ENCODE measurements at places on chromosomes 1 and 21.

GRCh38 chr1:200364091-200364759 is 45.6 kb downstream of the ZNF281 start:
- DNase-seq: no peak

DNA sequence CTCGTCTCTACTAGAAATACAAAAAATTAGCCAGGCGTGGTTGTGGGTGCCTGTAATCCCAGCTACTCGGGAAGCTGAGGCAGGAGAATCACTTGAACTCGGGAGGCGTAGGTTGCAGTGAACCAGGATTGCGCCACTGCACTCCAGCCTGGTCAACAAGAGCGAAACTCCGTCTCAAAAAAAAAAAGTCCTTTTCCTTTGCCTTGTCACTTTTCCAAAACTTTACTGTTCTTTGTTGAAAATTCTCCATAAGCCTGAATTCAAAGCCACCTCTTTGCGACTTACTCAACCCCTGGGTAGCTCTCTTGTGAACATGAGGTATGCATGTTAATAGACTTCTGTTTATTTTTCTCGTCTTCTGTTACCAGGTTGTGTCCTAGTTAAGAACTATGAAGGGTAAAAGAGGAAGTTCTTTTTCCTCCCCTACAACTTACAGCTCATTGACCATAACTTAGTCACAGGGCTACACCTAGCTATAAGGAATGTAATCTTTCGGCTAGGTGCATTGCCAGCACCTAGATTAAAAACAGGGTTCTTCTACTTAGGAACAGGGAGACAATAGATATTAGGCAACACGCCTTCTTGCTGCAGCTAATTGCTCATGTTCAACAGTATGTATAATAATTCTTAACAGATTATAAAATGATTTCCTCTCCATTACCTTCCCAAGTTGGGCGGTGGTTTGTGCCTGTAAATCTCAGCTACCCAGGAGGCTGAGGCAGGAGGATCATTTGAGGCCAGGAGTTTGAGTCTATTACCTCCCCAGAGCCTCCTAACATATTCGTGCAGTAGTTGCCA is 40.9 kb downstream of the PTAFR start:
- no peak for DNase-seq

- DNase-seq: no peak
Observed at GRCh38 chr1:95017775-95018174, 55.0 kb downstream of the ALG14 start.

GRCh38 chr1:119633575-119633974 is 14.5 kb downstream of the ZNF697 start:
- DNase-seq: no peak

GRCh38 chr1:3473381-3473844 is 18.9 kb downstream of the ARHGEF16 start:
- no peak for DNase-seq

DNA sequence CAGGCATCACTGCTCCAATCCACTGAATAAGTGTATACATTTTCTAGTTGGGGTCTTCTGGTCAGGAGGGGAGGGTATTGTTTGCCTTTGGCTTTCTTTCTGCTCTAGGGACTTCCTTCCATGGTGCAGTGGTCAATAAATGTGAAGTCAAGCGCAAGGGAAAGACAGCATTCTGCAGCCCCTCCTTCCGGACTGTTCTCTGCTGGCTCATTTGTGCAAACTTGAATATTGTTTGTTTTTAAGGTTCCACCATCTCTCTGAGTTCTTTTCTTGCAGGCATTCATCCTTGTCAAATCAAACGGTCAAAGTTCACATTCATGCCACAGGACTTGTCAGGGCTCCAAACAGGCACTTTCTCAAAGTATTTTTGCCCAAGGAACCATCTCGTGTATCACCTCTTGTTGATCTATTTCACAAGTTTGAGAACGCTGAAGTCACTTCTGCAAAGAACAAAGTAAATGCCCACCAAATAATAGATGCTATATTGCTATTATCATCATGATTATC is 205.6 kb upstream of the KAZN start:
- no peak for DNase-seq

GRCh38 chr1:94739521-94740061 is 80.6 kb upstream of the SLC44A3 start:
- DNase-seq: no peak

GRCh38 chr1:205330150-205330549 is 8.6 kb upstream of the NUAK2 start:
- DNase-seq: no peak

GRCh38 chr1:179761296-179761695 is 18.2 kb downstream of the FAM163A start:
- DNase-seq: no peak

Measured in T-helper 1 cell (primary cell).